ENCODE measurements at places on chromosomes 3 and 15. TPM values are rescaled to one million over a fixed set of nuclear protein-coding genes. Genes with fewer than 3 reads are reported as not detected.

- DNase-seq = no peak
- peaks cover 6% of the 10 kb centered on the region for H3K4me1 ChIP-seq
- H3K27me3 ChIP-seq = peaks cover 28% of the 10 kb centered on the region
- H3K36me3 ChIP-seq = no peaks in the 10 kb centered on the region
- H3K27ac ChIP-seq = no peak overlapping the region
- no peak overlapping the region for H3K4me3 ChIP-seq
These were observed 1.1 kb downstream of the IGDCC3 start for GRCh38 chr15:65376767-65377104.

DNA sequence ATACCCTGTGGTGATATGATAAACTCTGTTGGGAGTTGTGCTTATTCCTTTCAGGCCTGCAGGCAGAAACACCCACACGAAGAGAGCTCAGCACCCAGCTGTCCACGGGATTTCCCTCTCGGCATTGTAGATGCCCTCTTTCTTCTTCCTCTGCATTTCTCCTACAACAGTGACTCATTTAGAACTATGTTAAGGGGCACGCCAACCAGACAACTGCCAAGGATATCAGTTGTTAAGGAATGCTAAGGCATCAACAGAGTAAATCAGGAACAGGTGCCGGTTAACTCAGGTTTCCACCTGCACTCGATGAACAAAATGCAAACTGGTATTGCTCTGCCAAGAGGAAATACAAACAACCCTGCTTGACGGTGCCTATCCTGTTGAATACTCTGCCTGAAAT is 270.0 kb upstream of the PEX5L start:
- no peaks in the 10 kb centered on the region for H3K4me1 ChIP-seq
- no peaks in the 10 kb centered on the region for H3K27me3 ChIP-seq
- DNase-seq = no peak
- no peak overlapping the region for H3K27ac ChIP-seq
- H3K36me3 ChIP-seq = no peaks in the 10 kb centered on the region
- no peak overlapping the region for H3K4me3 ChIP-seq

The UQCC5 gene
- polyA plus RNA-seq = 27.1 TPM

DNA sequence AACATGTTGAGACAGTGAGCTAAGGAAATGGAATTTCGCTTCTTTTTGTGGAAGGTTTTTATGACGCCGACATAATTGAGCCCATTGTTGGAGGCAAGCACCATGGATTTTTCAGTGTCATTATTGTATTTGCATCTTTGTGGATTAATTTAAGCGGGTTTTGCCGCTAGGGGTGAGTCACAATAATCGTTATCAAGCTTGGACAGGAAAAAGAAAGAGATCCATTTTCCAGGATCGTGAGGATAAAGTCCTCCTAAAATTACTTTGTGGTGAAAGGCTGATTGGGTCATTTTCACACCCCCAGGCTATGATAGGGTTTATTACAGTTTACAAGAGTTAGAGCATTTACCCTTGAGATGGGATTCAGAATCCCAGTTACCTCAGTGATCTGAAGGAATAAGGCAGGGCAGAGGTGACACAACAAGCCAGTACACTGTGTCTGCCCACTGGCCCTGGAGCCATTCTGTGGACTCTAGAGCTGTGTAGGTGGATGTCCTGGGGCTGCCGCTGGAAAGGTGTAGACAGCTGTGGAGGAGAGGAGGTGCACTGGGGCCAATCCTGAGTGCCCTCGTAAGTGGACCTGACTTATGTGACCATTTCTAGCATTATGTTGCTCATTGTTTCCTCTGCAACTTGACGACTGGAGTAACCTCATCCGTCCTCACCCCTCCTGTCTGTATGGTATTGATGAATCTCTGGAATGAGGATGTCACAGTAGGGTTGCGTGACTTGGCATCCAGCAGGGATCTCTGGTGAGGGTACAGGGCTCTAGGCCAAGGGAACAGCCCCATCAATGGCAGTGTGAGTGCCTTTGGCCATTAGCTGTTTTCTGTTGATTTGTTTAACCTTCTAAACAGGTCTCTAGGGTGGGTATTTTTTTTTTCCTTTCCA is 370.1 kb downstream of the LRTM1 start:
- no peak for DNase-seq
- H3K27me3 ChIP-seq = no peaks in the 10 kb centered on the region
- no peaks in the 10 kb centered on the region for H3K36me3 ChIP-seq
